ENCODE measurements at places on chromosomes 6 and 20.

DNA sequence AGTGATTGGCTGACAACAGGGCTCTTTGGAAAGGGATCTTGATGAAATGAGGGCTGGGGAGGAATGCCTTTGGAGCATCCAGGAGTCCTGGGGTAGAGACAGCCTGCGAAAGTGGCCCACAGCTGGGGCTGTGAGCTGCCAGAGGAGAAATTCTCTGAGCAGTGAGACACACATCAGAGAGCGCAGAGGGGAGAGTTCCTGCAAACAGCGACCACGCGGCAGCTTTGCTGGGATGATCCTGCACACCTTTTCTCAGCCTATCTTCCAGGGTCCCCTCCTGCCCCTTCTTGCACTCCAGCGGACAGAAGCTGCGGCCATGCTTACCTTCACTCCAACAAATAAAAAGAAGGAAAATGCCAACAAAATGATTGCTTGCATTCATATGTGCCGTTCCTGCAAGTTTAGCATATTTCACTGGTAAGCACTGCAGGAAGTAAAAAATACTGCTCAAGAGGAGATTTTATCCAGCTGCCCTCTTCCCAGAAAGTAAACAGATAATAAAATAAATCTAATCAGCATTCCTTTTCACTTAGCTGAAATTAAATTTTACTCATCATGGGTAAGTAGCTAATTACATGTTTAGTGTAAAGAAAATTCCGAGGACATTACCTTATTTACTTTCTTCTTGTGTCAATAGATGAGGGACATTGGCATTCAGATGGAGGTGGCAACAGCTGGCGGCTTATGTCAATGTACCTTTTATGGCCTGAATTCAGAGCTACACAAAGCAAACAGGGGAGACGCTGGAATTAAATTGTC lies 339.9 kb upstream of the ARID1B start:
- H3K4me1 ChIP-seq: no peaks in the 10 kb centered on the region
- H3K36me3 ChIP-seq: no peaks in the 10 kb centered on the region
- H3K27ac ChIP-seq: no peak overlapping the region
- no peaks in the 10 kb centered on the region for H3K27me3 ChIP-seq
- no peak for DNase-seq

GRCh38 chr6:24031496-24031895 lies 94.5 kb upstream of the NRSN1 start:
- H3K27ac ChIP-seq: no peak overlapping the region
- no peaks in the 10 kb centered on the region for H3K36me3 ChIP-seq
- H3K27me3 ChIP-seq: no peaks in the 10 kb centered on the region
- H3K4me1 ChIP-seq: no peaks in the 10 kb centered on the region
- no peak for DNase-seq
- no peak overlapping the region for H3K4me3 ChIP-seq

DNA sequence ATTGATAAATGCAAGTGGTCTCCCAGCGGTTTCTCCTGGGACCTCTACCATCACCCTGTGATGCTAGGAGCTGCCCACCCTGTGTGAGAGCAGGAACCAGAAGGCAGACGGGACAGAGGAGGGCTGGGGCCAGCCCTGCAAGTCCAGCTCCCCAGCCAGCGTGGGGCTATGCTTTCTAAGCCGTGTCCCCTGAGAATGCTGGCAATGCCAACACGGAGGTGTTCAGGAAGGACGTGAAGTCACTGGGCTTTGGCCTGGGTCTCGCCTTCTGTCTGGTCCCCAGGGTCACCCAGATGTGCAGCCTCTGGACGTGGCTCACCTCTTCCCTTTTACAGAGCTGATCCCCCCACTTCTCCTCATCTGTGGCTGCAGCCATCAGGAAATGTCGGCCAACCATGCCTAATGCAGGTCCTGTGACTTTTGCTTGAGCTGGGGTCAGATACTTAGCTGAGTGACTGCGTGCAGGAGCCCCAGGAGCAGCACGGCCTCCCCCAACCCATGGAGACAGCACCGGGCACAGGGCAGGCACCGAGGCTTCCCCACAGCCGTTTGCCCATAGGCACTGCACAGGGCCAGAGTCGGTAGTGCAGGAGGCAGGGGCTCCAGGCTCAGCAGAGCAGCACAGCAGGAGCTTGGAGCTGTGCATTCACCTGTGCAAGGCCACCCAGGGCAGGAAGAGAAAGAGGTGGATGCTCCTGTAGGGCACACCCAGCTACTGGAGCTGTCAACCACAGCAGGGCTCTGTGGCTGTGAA lies 66.2 kb downstream of the GNAS-AS1 start:
- H3K27ac ChIP-seq: no peak overlapping the region
- no peaks in the 10 kb centered on the region for H3K27me3 ChIP-seq
- no peaks in the 10 kb centered on the region for H3K36me3 ChIP-seq
- no peak overlapping the region for H3K4me3 ChIP-seq

GRCh38 chr6:137497721-137498463 lies 3.7 kb upstream of the OLIG3 start:
- H3K4me1 ChIP-seq: peaks cover 10% of the 10 kb centered on the region
- no peak for DNase-seq
- H3K4me3 ChIP-seq: peak overlapping the region; percentile 32

DNA sequence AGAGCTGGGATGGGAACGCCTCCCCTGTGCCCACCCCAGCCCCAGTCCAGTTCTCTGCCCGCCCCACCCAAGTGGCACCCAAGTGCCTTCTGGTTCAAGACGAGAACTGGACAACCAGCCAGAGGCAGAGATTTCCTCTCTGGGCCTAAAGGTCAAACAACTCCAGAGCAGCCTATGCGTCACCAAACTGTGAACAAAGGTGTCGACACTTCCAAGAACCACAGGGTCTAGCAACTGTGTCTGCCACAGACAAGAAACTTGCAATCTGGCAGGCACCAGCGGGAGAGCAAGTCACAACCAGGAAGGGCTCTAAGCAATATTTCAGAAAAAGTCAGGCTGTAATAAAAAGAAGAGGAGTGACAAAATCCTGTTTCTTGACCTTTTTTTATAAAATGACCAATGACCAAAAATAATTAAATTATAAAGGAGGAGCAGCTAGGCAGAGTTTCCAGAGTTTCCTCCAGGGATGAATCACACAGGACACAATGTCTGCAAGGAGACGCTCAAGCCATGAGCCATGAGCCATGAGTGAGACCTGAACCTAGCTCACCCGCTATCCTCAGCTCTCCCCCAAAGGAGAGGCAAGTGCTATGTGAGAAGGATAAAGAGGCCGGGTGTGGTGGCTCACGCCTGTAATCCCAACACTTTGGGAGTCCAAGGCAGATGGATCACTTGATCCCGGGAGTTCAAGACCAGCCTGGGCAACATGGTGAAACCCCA lies 11.1 kb downstream of the EDEM2 start:
- H3K36me3 ChIP-seq: peaks cover 57% of the 10 kb centered on the region
- H3K4me3 ChIP-seq: no peak overlapping the region
- no peak overlapping the region for H3K27ac ChIP-seq
- no peak for DNase-seq

- no peak for DNase-seq
- H3K27me3 ChIP-seq: no peaks in the 10 kb centered on the region
- no peaks in the 10 kb centered on the region for H3K4me1 ChIP-seq
- no peaks in the 10 kb centered on the region for H3K36me3 ChIP-seq
Observed at GRCh38 chr6:42502990-42503389, 51.3 kb upstream of the TRERF1 start.

DNA sequence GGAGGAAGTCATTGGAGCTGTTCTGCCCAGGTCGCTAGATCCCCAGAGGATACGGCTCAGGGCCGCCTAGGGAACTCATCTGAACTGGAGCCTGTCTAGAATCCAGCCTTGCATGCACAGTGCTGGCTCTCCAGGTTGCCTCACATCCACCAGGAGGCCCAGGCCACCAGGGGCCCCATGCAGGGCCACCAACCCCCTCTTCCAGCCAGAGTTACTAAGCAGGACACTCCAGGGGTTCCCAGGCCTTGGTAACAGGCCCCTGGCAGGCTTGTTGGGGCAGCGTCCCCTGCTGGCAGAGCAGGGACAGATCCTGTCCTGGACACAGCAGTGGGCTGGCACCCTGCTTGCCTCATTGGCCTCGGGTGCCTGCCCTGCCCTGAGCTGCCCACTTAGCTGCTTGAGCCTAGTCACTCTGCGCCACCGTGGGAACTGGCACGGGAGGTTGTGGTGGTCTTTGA lies 35.3 kb downstream of the EFCAB8 start:
- H3K4me3 ChIP-seq: no peak overlapping the region
- no peak for DNase-seq
- H3K27ac ChIP-seq: no peak overlapping the region
- no peaks in the 10 kb centered on the region for H3K27me3 ChIP-seq
- H3K4me1 ChIP-seq: no peaks in the 10 kb centered on the region
- H3K36me3 ChIP-seq: no peaks in the 10 kb centered on the region

DNA sequence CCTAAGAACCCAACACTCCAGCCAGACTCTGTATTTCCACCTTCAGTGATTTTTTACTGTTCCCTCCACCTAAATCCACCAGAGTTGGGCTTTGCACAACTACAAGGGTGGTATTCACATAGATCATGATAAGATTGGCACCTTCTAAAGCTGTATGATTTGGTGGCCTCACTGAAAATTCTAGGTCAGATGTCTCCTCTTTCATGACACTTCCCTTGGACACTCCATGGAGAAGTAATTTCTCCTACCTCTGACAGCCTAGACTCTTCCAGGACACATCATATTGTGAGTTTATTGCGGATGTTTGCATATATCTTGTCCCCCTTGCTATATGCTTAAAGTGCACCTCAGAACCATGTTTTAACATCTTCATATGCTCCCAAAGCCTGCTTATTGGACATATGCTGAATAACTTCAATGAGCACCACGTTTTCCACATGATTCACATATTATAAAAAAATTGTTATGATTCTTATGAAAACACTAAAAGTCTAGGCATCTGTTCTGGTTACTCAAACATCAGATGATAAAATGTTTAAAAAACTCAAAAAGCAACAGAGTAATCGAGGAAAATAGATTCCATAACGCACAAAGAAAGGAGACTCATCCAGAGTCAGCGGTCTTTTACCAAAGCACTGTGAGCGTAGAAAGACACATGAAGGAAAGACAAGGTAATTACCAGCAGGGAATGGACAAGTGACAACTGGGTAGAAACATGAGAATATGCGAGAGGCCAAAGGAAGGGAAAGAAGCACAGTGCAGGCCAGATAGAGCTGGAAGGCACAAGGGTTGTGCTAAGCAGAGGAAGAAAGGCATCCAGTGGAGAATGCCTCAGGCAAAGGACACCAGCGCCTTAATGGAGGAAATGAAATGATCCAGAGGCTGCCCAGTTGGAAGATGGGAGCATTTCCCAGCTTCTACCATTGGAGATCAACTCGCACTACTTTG lies 46.5 kb downstream of the KIF16B start:
- no peak overlapping the region for H3K4me3 ChIP-seq
- no peak overlapping the region for H3K27ac ChIP-seq
- H3K4me1 ChIP-seq: no peaks in the 10 kb centered on the region
- no peaks in the 10 kb centered on the region for H3K36me3 ChIP-seq
- DNase-seq: no peak

- no peak overlapping the region for H3K4me3 ChIP-seq
- DNase-seq: no peak
- no peaks in the 10 kb centered on the region for H3K27me3 ChIP-seq
Observed at GRCh38 chr6:99032396-99032795, 84.7 kb upstream of the FBXL4 start.

GRCh38 chr6:79755967-79756366 lies 124.8 kb downstream of the SH3BGRL2 start:
- no peak overlapping the region for H3K27ac ChIP-seq
- no peaks in the 10 kb centered on the region for H3K4me1 ChIP-seq
- H3K4me3 ChIP-seq: no peak overlapping the region
- no peaks in the 10 kb centered on the region for H3K27me3 ChIP-seq

DNA sequence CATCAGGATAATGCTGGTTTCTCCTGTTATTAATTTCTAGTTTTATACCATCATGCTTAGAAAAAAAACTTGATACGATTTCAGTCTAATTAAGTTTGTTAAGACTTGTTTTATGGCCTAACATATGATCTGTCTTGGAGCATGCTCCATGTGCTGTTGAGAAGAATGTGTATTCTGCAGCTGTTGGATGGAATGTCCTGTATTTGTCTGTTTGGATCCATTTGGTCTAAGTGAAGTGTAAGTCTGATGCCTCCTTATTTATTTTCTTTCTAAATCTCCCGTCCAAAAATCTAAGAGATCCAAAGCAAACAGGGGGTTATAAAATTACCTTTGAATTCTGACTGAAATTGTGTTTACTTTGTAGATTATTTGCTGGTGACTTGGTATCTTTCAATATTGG lies 30.0 kb upstream of the PRND start:
- no peak overlapping the region for H3K27ac ChIP-seq
- no peak overlapping the region for H3K4me3 ChIP-seq
- DNase-seq: no peak
- H3K27me3 ChIP-seq: no peaks in the 10 kb centered on the region
- peaks cover 2% of the 10 kb centered on the region for H3K4me1 ChIP-seq
- H3K36me3 ChIP-seq: no peaks in the 10 kb centered on the region

DNA sequence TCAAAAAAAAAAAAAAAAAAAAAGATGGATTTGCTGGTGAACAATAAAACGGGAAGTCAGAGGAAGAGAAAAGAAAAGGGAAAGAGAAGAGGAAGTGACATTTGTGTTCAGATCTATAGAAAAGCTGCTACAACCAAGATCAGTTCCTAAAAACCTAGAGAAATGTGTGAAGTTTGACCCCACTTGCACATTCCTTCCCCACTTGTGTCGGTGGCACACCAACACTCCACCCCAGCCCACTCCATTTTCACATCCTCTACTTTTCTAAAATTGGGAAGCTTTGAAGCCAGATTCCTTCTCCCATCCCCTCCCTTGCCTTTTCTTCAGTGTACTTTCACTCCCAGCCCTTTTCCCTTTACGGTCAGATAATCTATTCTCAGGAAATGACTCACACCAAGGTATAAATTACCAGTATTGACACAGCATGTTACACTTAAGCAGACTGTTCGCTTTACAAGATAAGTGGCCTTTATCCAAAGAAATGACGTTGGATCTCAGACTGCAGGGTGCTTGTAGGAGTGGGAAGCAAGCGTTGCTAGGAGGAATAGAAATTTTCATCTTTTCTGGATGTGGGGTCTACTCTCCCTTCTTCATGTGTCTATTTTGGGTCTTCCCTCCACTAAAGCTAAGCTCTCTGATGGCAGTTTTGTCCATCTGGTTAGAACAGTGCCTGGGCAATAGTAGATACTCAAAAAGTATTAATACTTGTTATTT lies 92.5 kb upstream of the ADGRF1 start:
- no peak for DNase-seq
- no peaks in the 10 kb centered on the region for H3K27me3 ChIP-seq
- H3K4me1 ChIP-seq: no peaks in the 10 kb centered on the region
- no peak overlapping the region for H3K27ac ChIP-seq
- H3K36me3 ChIP-seq: no peaks in the 10 kb centered on the region

DNA sequence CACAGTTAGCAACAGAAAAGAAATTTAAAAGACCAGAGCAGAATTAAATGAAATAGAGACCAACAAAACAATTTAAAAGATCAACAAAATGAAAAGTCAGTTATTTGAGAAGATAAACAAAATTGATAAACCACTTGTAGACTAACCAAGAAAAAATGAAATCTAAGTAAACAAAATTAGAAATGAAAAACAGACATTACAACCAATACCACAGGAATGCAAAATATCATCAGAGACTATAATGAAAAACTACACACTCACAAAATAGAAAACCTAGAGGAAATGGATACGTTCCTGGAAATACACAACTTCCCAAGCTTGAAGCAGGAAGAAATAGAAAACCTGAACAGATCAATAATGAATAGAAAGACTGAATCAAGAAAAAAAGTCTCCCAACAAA lies 97.8 kb downstream of the WDR27 start:
- H3K4me1 ChIP-seq: no peaks in the 10 kb centered on the region
- H3K4me3 ChIP-seq: no peak overlapping the region
- DNase-seq: no peak
- no peaks in the 10 kb centered on the region for H3K36me3 ChIP-seq
- H3K27me3 ChIP-seq: no peaks in the 10 kb centered on the region
- no peak overlapping the region for H3K27ac ChIP-seq
